ENCODE measurements at places on chromosomes 1 and 21. TPM values are rescaled to one million over a fixed set of nuclear protein-coding genes. Genes with fewer than 3 reads are reported as not detected.

The NECTIN4 gene
- total RNA-seq, result 13.6 TPM

The IL12RB2 gene
- total RNA-seq, result 0.17 TPM

The TPTE gene
- total RNA-seq, result not detected

The KIF26B gene
- total RNA-seq, result 19.6 TPM

The MANEAL gene
- 8.7 TPM for total RNA-seq

The SMAP2 gene
- 13.8 TPM for total RNA-seq

The OR14A16 gene
- total RNA-seq, result not detected

The SPRR2G gene
- not detected for total RNA-seq

The OR2AK2 gene
- total RNA-seq, result not detected

The SLC22A15 gene
- 12.9 TPM for total RNA-seq

The AK5 gene
- 8.6 TPM for total RNA-seq

The MT1HL1 gene
- total RNA-seq, result not detected

Measured in kidney epithelial cell (primary cell).